ENCODE measurements at places on chromosomes 16 and 17. TPM values are rescaled to one million over a fixed set of nuclear protein-coding genes. Genes with fewer than 3 reads are reported as not detected.

DNA sequence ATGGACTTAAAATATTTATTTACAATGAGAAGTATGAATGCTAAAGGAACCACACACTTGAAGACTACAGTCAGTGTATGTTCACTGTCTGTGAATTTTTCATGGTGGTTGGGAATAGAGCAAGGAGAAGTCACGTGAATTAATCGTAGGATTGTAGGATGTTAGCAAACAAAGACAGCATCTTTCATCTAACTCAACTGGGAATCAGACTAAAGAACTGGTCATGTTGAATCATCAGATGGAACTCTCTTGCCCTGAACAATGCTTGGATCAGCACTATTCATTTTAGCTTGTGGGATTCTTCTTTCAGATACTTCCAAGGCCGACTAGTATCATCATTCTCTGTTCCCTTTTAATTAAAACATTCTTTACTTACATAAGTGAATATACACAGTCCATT is 18.1 kb downstream of the KCNJ2 start:
- peaks cover 8% of the 10 kb centered on the region for H3K4me1 ChIP-seq
- H3K36me3 ChIP-seq, result no peaks in the 10 kb centered on the region
- DNase-seq, result peak; percentile 73

DNA sequence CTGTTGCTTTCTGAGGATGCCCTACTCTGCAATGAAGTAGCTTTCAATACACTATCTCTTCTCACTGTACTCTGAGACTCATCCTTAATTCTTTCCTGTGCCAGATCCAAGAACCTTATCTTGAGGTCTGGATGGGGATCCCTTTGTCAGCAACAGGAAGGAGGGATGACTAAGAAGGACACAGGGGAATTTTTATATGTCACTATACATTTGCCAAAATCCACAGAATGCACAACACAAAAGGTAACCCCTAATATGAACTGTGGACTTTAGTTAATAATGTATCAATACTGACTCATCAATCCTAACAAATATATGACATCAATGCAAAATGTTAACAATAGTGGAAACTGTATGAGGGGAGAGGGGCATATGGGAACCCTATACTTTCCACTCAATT is 4.7 kb upstream of the RBBP6 start:
- H3K4me3 ChIP-seq, result no peak overlapping the region
- H3K4me1 ChIP-seq, result peaks cover 5% of the 10 kb centered on the region
- no peaks in the 10 kb centered on the region for H3K27me3 ChIP-seq

DNA sequence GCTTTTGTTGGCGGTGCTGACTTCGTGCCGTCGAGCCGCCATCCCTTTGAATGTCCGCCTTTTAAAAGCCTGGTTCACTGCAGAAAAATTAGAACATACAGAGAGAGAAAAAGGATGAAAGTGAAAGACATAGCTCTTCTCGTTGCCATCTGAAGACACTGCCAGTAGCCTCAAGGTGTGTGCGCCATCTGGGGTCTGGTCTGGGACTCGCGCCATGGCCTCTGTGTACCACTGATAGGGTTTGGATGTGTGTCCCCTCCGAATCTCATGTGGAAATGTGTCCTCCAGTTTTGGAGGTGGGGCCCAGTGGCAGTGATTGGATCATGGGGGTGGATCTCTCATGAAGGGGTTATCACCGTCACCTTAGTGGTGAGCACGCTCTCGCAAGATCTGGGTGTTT is 15.5 kb downstream of the GSE1 start:
- no peaks in the 10 kb centered on the region for H3K27me3 ChIP-seq
- H3K4me3 ChIP-seq, result no peak overlapping the region
- no peaks in the 10 kb centered on the region for H3K4me1 ChIP-seq
- no peaks in the 10 kb centered on the region for H3K36me3 ChIP-seq
- H3K27ac ChIP-seq, result no peak overlapping the region
- DNase-seq, result no peak

- DNase-seq, result peak; percentile 87
- no peaks in the 10 kb centered on the region for H3K27me3 ChIP-seq
- H3K4me1 ChIP-seq, result peaks cover 22% of the 10 kb centered on the region
- H3K27ac ChIP-seq, result peak overlapping the region; percentile 91
- peak overlapping the region; percentile 67 for H3K4me3 ChIP-seq
Measured at GRCh38 chr17:70313086-70313852, 143.9 kb downstream of the KCNJ2 start.

DNA sequence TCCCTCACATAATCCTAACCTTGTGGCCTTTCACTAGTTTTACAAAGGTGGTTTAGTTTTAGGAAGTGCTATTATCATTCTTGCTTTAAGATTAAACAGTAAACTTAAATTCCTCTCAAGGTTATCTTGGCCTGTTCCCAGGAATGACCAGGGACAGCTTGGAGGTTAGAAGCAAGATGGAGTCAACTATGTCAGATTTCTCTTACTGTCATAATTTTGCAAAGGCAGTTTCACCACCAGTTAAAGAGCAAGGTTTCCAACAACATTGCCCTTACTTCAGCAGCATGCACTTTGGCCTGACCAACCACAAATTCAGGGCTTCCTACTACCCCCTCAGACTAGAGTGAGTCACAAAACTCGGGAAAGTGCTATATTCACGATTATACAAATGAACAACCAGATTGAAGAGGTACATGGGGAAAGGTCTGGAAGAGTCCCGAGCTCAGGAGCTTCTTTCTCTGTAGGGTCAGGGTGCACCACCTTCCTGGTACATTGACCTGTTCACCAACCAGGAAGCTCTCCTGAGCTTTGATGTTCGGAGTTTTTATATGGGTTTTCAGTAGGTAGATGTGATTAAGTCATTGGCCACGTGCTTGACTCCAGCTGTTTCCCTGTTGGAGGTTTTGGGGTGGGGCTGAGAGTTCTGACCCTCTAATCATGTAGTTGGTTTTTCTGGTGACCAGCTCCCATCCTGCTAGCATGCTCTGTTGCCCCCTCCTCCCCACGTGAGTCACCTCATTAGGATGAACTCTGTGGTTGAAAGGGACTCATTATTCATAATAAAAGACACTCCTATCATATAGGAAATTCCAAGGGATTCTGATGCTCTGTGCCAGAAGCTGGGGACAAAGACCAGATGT is 19.4 kb downstream of the RHOT1 start:
- H3K4me1 ChIP-seq, result peaks cover 24% of the 10 kb centered on the region
- peak; percentile 78 for DNase-seq
- no peak overlapping the region for H3K4me3 ChIP-seq
- no peaks in the 10 kb centered on the region for H3K36me3 ChIP-seq
- H3K27me3 ChIP-seq, result no peaks in the 10 kb centered on the region
- peak overlapping the region; percentile 67 for H3K27ac ChIP-seq

The HOXB1 gene
- total RNA-seq, result not detected

The HOXB5 gene
- total RNA-seq, result not detected

The DLX4 gene
- not detected for total RNA-seq

Measured in GM23248 (cell line).